ENCODE measurements at places on chromosomes 3 and 15. TPM values are rescaled to one million over a fixed set of nuclear protein-coding genes. Genes with fewer than 3 reads are reported as not detected.

DNA sequence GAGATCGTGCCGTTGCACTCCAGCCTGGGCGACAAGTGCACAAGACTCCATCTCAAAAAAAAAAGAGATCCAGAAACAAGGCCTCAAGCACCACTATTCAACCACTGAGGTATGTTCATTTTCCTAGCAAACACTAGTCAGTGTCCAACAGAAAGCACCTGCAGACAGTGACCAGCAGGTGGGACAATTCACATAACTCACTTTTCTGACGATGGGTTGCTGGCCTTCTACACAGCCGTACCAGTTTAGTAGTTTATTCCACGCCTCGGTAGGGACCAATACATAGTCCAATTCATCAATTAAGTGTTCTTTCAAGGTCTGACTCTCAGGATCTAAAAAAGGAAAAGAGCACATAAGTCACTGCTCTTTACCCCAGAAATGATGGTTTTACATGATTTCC, 12.4 kb downstream of the USP4 start:
- DNase-seq = no peak
- H3K4me1 ChIP-seq = no peaks in the 10 kb centered on the region
- H3K27ac ChIP-seq = no peak overlapping the region
- no peak overlapping the region for H3K4me3 ChIP-seq
- no peaks in the 10 kb centered on the region for H3K27me3 ChIP-seq

The STARD5 gene
- 5.8 TPM for total RNA-seq

GRCh38 chr3:124269619-124270018, 277.7 kb upstream of the ROPN1 start:
- H3K27ac ChIP-seq = no peak overlapping the region
- no peaks in the 10 kb centered on the region for H3K27me3 ChIP-seq
- H3K36me3 ChIP-seq = no peaks in the 10 kb centered on the region
- H3K4me3 ChIP-seq = no peak overlapping the region
- DNase-seq = no peak

DNA sequence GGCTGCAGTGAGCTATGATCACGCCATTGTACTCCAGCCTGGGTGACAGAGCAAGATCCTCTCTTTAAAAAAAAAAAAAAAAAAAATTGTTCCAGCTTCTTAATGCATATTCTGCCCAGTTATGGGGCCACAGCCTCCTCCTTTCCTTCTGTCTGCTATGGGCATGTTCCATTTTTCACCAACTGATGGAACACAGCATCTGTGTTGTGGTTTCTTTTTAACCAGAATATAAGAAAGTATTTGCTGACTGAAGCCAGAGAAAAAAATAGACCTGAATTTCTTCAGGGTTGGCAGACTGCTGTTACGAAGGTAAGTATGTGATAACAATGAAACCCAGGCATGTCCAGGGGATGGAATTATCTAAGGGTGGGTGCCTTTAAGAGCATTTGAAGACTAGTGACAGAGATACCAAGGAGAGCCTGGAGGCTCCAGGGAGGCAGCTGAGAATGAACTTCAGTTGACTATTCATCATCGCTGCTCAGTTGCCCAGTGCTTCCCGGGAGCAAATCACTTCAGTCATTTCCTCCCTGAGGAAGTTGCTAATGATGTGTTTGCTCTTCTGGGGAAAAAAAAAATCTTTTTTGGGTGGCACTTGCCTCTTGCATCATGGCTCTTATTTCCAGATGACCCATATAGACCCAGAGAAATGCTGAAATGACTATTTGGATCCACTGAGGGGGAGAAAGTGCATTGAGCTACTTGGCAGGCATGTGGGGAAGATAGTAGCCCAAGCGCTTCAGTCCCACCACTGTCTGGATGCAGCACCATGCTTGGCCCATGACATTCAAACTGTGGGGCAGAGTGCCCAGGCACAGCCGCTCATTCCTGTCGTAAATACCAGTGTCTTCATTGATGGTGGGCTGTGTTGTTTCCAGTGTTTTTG, 14.5 kb downstream of the NCBP2 start:
- no peak overlapping the region for H3K27ac ChIP-seq
- DNase-seq = no peak
- no peak overlapping the region for H3K4me3 ChIP-seq
- no peaks in the 10 kb centered on the region for H3K4me1 ChIP-seq
- H3K27me3 ChIP-seq = no peaks in the 10 kb centered on the region
